Fibroblast of lung (primary cell): ENCODE measurements at places on chromosomes 13 and 19. TPM values are rescaled to one million over a fixed set of nuclear protein-coding genes. Genes with fewer than 3 reads are reported as not detected.

- DNase-seq = no peak
These were observed 83.8 kb downstream of the FAM216B start for GRCh38 chr13:42864952-42865767.

DNA sequence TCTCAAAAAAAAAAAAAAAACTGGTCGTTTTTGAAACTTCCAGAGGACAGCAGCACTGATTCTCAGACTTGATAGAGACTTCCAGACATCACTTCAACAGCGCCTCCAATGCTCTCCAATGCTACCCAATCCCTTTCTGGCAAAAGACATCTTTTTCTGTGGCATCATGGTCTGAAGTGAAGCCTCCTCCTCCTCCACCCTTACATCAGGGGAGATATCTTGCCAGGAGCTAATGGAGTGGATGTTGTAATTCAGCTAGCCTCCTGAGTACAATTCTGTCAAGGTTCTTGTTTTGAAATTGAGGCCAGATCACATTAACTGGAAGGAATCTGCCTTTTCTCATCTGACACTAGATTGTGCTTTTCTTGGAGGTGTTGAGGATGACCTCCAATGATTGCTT, 24.2 kb downstream of the FXYD5 start:
- DNase-seq = no peak

KASH5 gene
- not detected in 2 replicates for total RNA-seq

GRCh38 chr19:13952931-13953531, 722 bp downstream of the DCAF15 start:
- DNase-seq = peak; percentile 57

GRCh38 chr13:48731957-48732569, 78.3 kb downstream of the CYSLTR2 start:
- DNase-seq = no peak
